ENCODE measurements at places on chromosomes 16 and 17.

- no peak for DNase-seq
These were observed 176.5 kb upstream of the MON1B start for GRCh38 chr16:77014441-77014840.

GRCh38 chr17:40062329-40063186 lies at the start of gene THRA:
Gene THRA (plus strand): TSS chr17:40062965. CDS start chr17:40074489, 11,524 bp downstream.
- peak; percentile 33 for DNase-seq

GRCh38 chr17:81345228-81346089 lies 49.8 kb upstream of the BAHCC1 start:
- peak; percentile 61 for DNase-seq

- DNase-seq, result no peak
These were observed 97.0 kb downstream of the USP31 start for GRCh38 chr16:23052221-23052620.

DNA sequence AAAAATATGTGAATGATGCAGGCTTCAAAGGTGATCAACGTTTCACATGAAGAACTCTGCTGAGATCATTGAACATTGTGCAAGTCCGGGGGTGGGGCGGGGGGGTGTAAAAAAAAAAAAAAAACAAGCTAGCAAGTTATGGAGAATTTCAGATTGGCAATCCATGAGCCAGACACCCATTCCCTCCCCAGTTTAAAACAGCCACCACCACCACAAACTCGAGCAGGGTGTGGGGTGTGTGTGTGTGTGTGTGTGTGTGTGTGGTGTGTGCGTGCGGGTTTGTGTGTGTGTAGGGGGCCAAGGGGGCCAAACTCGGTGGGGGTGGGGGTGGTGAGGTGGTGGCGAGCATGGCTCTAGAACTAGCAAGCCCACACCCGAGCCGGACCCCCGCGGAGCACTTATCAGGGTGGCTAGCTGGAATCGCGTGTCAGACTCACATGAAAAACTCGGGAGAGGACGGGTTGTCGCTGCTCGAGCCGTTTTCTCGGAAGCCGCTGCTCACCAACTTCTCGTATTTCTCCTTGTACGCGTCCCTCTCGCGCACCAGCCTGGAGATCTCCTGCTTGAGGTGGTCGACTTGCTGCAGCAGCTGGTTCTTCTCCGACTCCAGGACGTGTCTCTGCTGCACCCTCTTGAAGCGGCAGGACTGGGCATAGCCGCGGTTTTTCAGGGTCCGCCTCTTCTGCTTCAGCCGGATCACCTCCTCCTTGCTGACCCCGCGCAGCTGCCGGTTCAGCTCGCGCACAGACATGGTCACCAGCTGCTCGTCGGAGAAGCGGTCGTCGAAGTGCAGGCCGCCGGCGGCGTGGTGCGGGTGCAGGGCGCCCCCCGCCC lies 2.0 kb downstream of the MAF start:
- DNase-seq, result peak; percentile 42

DNA sequence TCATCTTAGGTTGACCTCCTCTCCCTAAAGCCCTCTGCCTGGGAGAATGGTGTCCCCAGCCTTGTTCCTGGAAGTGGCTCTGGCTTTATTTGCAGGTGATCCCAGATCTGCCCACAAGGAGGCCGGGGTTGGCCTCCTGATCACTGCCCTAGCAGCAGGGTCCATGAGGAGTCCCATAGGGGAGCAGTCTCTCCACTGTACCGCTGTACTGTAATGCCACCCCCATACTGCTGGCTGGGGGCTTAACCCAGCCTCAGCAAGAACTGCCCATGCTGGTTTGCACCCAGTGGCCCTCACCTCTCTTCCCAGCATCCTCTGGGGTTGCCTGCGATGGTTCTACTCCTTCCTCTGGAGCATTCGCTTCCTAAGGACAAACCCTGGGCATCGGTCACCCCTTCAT lies 39.1 kb downstream of the PSME3IP1 start:
- no peak for DNase-seq

GRCh38 chr16:986411-986810 lies 4.8 kb downstream of the SOX8 start:
- DNase-seq, result no peak

DNA sequence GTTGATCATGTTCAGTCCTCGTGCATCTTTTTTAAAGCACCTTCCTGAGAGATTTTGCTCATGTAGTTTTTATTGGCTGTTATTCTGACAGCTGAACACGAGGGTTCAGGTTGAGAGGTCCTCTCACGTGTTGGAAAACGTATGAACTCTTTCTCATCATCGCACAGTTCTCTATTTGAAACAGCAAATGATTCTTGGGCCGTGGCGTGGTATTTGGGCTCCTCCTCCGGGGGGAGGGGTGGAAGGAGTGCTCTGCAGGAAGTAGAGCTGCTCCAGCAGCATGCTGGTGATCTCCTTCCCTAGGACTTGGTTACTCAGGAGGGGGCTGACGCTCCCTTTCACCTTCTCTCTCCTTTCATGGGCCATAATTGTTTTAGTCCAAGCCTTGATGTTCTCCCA lies 70.4 kb downstream of the KSR1 start:
- peak; percentile 90 for DNase-seq

Measured in MV-4-11 (cell line).